T-helper 9 cell (primary cell): ENCODE measurements at places on chromosomes 5 and 9.
A peak's percentile ranks its signal among the peaks of the same experiment; 100 is the strongest.

GRCh38 chr9:90460220-90460619, 182.4 kb downstream of the DIRAS2 start:
- no peak for DNase-seq

- no peak for DNase-seq
Observed at GRCh38 chr9:134811673-134812342, 68.8 kb upstream of the FCN2 start.

GRCh38 chr9:93097511-93098201, 1.6 kb downstream of the CARD19 start:
- DNase-seq = no peak

GRCh38 chr9:123338710-123339665, 17.0 kb upstream of the CRB2 start:
- DNase-seq = peak; percentile 8

- DNase-seq = no peak
Observed at GRCh38 chr5:107570805-107571531, 99.8 kb downstream of the EFNA5 start.

GRCh38 chr5:30781643-30782042, 411.8 kb upstream of the CDH6 start:
- no peak for DNase-seq

- no peak for DNase-seq
Observed at GRCh38 chr5:73218552-73219171, 45.7 kb downstream of the TMEM174 start.

- no peak for DNase-seq
Observed at GRCh38 chr9:122383992-122384461, 13.2 kb downstream of the PTGS1 start.

GRCh38 chr5:169020102-169020501, 280.8 kb downstream of the SLIT3 start:
- no peak for DNase-seq

- DNase-seq = no peak
Observed at GRCh38 chr9:99051851-99052250, 53.1 kb upstream of the TGFBR1 start.

DNA sequence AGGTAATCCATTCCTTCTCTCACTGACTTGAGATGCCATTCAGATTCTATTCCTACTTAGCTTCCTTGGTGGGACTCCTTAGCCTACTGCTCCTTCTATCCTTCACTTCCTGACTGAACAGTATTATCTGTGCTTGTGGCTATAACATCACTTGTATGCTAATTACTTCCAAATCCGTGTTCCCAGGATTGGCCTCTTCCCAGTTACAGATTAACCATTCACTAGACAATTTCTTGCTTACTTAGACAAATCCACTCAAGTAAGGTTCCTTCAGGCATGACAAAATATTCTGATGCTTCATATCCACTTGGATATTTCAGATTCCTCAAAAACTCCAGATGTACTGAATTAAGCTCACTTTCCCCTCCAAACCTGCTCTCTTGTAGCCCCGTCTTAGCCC, 18.3 kb downstream of the LIFR start:
- no peak for DNase-seq

- DNase-seq = no peak
Observed at GRCh38 chr5:129362456-129362855, 97.6 kb upstream of the ADAMTS19 start.

GRCh38 chr5:79512049-79512448, 1.9 kb downstream of the HOMER1 start:
- DNase-seq = no peak

DNA sequence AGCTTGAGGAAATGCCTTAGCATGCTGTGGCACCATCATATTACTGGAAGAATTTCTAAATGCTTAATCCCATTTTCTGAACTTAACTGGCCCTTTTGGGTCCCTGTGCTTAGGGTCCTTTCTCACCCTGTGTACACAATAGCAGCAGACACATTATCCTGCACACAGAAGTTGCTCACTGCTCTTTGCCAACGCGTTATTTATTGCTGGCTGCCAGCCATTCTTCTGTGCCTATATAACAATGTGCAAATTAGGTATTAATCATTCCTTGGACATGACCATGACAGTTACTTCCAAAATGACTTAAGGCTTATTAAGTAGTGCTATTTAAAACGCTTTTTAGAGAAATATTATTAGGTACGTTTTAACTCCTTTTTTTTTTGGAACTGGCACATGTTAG, 134.7 kb downstream of the FBN2 start:
- no peak for DNase-seq

- DNase-seq = no peak
Observed at GRCh38 chr5:142976861-142977260, 206.7 kb downstream of the ARHGAP26 start.

- DNase-seq = no peak
Observed at GRCh38 chr5:158832096-158832685, 267.5 kb downstream of the EBF1 start.

- DNase-seq = no peak
Observed at GRCh38 chr9:105331160-105331559, 86.7 kb downstream of the SLC44A1 start.

DNA sequence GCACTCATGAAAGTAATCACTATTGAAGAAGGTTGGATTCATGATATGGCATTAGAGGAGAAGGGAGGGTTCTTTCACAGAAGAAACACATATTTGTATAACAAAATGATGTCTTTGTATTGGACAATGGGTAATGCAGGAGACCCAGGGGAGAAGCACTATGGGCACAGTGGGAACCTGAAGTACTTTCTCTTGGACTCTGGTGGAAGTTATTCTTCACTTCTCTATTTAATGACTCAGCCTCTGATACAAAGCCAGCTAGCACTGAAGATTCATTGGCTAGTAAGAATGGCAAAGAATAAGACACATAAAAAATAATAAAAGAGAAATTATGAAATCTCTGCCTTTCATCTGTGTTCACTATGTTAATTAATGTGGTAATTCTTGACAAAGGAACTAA, 149.9 kb upstream of the PRR16 start:
- DNase-seq = no peak

- DNase-seq = no peak
Observed at GRCh38 chr9:105373723-105374122, 74.1 kb upstream of the FSD1L start.

- no peak for DNase-seq
Observed at GRCh38 chr9:135959814-135960213, 1.4 kb downstream of the UBAC1 start.

DNA sequence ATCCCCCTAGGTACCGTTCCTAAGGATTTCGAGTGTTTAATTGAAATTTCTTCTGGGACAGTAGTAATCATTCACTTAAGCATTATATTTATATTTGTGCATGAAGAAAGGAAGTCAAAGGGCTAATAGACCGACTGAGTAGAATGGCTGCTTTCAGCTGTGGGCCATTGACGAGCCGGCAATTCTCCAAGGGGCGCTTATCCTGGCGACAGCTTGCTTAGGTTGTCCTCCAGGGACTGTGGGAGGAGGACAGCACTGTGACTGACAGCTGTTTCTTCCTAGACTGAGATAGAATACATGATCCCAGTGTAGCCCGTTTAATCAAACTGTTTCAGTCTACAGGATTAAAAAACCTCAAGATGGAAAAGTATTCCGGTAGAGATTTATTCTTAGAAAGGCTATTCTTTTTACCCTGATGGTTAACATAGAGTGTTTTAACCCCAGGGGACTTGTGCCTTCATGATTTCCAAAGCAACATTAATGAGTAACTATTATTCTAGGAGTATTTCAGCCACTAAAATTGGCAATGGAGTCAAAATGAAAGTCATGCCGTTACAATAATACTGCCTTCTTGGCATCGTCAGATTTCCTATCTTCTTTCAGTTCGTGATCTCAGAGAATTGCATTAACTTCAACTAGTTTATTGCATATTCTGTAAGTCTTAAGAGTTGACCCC, 943.1 kb upstream of the WWC1 start:
- DNase-seq = no peak

GRCh38 chr5:57825031-57825686, 342.5 kb upstream of the ACTBL2 start:
- no peak for DNase-seq

GRCh38 chr5:125411744-125412560, 665.5 kb upstream of the ZNF608 start:
- DNase-seq = no peak

- no peak for DNase-seq
Observed at GRCh38 chr9:104798209-104798995, 34.5 kb downstream of the NIPSNAP3B start.

GRCh38 chr9:36896296-36896695, 137.8 kb downstream of the PAX5 start:
- no peak for DNase-seq

GRCh38 chr5:88666761-88667495, 216.1 kb downstream of the MEF2C start:
- no peak for DNase-seq

- no peak for DNase-seq
Observed at GRCh38 chr5:136133922-136134379, 1.3 kb downstream of the SMAD5 start.

DNA sequence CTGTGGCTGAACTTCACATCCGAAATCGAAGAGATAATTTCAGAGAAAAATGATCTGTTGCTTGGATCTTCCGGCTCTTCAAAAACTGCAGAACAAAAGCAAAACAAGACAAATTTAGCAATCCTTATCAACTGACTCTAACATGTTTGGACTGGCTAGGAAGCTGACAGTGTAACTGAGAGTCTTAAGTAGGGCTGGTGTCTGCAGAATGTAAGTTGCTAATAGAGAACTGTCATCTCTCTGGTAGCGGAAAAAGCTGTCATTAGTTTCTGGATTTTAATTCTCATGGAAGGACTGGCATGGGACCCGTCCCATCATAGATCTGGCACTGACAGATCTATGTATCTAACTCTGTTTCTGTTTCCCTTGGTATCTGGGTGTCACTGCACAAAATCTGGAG, 84.4 kb upstream of the GPR151 start:
- no peak for DNase-seq

GRCh38 chr5:61322738-61323725, 9.0 kb upstream of the ZSWIM6 start:
- no peak for DNase-seq

DNA sequence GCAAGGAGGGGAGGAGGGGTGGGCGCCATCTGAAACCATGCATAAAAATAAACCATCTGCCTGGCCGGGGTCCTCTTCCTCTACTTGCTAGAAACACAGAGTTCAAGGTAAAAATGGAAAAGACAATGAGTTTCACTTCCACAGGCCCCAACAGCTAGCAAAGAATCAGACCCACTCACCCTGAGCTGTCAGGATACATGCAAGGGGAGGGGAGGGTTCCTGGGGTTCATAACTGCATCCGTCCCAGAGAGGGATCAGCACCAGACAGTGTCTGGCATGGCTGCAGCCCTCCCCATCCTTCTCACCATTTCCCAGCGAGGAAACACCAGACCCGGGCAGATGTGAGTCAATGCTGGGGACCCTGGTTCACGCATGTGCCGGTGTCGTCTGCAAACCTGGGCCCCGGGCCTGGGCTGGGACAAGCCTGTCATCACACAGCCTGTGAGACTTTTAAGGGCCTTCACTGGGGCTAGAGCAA, 55.4 kb downstream of the SEMA4D start:
- DNase-seq = no peak

GRCh38 chr5:14560091-14560595, 21.4 kb upstream of the OTULINL start:
- no peak for DNase-seq

DNA sequence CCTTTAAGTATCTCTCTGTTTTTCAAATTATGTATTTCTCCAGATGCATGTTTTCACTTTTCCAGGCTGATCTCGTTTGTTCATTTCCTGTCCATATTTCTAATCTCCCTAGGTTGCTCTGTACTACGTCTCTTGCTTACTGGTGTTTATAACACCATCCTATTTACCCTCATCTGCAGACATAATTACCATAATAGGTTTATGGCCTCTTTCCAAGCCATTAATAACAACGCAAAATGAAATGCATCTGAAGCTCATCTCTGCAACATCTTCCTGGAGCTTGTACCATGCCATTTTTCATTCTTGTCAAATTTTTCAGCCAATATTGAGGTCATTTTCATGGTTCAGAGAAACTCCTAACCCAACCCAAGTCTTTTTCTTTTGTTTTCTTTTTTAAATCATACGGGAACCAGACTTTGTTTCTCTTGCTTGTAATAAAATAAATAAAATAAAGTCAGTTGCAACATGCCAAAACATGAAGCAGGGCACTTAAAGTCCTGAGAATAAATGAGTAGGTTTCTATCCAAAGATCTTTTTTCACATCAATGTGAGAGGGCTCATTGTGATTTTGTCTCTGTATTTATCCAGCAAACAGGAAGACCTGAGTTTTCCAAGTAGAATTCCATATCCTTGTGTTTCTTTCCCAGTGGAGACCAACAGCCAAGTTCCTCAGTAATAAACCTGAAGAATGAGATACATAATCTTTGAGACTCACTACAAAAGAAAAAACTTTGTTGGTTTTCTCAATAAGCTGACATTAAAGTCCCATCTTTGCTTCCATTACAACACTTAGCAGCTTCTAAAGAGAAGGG, 37.0 kb downstream of the DPYSL3 start:
- DNase-seq = no peak

GRCh38 chr5:169886033-169886432, 94.3 kb downstream of the INSYN2B start:
- DNase-seq = no peak
